ENCODE measurements at places on chromosomes 5 and 9.

DNA sequence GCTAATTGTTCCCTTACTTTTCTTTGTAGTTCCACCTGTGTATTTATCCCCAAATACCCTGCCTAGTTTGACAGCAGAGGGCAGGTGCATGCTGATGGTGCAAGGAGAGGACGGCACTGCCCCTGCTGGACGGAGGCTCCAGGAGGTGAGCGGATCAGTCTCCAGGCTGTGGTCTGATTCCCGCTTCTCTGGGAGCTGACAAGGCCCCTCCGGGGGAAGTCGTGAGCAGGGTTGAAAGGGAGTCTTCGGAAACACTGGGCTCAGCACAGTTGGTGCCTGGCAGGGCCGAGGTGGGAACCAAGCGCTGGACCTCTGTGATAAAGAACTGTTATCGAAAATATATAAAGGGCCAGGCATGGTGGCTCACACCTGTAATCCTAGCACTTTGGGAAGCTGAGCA lies 52.9 kb downstream of the RASGEF1C start:
- DNase-seq = peak; percentile 30

DNA sequence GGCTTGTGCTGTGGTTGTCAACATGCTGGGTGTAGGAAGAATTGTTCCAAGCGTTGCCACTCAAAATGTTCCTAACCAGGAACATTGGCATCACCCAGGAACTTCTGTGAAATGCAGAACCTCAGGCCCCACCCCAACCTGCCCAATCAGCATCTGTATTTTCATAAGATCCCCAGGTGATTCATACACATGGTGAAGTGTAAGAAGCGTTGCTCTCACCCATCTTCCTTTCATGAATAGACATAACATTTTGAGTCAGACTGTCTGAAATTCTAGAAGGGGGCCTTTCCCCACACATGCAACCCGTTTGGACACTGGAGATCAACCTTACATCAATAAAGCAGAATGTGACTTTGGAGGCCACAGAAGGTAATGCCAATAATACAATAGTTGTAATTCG lies 9.3 kb upstream of the AFAP1L1 start:
- DNase-seq = no peak

- DNase-seq = no peak
These were observed 75.2 kb downstream of the CDH6 start for GRCh38 chr5:31268686-31269085.

DNA sequence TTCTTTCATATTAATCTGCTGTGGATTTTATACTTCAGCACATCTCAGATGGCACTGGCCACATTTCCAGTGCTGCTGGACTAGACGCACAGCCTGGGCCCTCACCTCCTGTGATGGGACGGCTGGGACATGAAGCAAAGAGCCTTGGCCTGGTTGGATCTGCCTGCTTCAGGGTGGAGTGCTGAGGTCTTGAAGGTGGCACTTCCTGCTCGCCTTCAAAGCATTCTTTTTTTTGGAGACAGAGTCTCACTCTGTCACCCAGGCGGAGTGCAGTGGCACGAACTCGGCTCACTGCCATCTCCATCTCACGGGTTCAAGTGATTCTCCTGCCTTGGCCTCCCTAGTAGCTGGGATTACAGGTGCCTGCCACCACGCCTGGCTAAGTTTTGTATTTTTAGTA lies 73.1 kb downstream of the RAPGEF1 start:
- no peak for DNase-seq

DNA sequence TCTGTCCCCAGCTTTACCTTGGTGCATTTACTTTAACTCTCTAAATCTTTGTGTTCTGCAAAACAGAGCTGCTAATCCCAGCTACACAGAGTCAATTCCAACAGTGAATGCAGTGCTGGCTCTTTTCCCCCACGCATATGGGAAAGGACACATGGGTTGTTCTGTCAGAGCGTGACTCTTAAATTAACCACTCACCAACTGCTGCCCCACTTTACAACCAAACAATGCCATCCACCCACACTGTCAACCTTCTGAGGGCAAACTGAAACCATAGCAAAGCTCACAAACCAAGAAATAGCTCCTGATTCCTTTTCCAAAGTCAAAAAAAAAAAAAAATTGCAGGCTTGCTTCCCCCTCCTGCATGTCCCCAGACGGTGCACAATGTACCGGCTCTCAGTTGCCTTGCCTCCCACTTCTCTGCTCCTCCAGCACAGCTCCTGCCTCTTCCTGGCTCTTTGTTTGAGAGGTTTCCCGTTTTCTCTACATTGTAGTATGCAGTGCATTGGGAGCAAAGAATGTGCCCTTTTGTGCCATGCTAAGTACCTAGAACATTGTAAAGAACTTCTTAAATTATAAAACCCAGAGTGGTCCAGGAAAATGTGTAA lies 151.5 kb upstream of the DAPK1 start:
- DNase-seq = no peak

- peak; percentile 77 for DNase-seq
These were observed 12.1 kb downstream of the GALNT10 start for GRCh38 chr5:154202379-154203260.

DNA sequence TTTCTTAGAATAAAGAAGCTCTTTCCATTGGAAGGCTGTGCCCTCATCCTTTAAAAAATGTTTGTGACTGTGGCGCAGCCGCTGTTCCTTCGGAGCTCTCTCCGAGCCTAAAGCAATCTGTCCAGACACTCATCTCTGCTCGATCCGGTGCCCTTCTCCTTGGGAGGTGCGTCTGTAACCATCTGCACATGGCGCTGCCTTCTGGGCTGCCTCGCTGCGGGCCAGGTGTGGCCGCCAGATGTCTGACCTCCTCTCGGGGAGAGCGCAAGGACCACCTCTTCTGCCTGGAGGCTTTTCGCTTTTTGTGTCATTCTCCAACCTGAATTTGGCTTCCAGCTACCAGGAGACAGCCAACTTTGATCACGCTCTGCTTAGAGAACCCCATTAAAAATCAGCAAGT lies 153.4 kb upstream of the PTCH1 start:
- DNase-seq = no peak

DNA sequence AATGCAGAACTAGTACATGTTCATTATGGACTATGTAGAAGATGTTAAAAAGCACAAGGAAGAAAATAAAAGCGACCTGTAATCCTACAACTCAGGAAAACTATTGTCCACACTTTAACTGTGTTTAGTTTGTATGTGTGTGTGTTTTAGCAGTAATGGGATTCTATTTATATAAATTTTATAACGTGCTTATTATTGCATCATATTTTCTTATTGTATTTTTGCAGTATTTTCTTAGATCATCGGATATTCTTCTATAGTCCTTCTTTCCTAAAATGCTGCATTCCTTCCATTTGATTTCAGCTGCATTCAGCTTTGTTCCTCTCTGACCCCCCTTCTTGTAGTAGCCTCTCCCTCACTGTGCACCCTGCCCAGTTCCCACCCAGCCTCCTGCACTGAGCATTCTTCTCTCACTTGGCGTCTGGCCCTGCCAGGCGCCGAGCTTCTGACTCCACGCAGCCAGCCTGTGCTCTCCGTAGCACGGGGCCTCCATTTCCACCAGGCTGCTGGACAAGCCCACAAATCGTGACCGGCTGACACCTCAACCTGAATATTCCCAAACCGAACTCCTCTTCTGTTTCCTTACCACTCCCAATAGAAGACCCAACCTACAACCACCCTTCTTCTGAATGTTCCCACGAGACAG lies 39.9 kb downstream of the MVB12B start:
- DNase-seq = no peak

- DNase-seq = no peak
These were observed 287.1 kb downstream of the TENT4A start for GRCh38 chr5:7000310-7000709.

- no peak for DNase-seq
These were observed 23.8 kb upstream of the CNOT6 start for GRCh38 chr5:180470361-180470760.

GRCh38 chr5:116472274-116472673 lies 102.3 kb downstream of the SEMA6A start:
- no peak for DNase-seq

- DNase-seq = no peak
These were observed 35.7 kb downstream of the AK8 start for GRCh38 chr9:132842124-132843044.

DNA sequence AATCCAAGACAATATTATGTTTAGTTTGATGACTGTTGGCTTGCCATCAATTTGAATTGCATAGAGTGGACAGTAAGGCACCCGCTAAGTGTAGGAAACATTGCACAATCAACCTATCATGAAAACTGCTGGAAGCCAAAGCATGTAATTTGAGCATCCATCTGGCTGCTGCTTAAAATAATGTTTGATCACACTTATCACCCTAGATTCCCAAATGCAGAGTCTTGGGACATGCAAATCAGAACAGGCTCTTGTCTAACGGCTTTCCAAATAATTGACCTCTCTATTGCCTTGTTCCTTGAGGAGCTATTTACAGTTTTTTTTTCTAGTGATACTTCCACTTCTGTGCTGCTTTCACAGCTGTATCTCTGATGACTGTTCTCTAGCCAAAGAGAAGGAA lies 342.1 kb downstream of the PRR16 start:
- DNase-seq = no peak

- DNase-seq = no peak
These were observed 405.2 kb upstream of the WWC1 start for GRCh38 chr5:167886196-167886595.

DNA sequence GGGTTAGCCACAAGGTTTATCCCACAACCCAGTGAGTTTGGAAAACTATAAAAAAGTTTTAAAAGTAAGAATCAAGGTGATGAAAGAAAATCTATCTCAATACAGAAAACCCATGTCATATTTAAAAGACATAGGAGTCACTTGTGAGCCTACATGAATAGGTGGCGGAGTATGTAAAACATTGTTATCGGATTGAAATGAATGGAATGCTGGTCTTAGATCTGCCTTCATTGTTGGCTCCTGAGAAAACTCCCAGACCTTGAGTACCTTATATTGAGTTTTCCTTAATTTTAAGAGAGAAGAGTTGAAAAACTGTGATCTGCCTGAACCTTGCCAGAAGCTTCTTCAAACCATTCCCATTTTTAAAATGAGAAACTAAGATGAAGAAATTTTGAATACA lies 551.1 kb downstream of the EFNA5 start:
- no peak for DNase-seq

- DNase-seq = no peak
These were observed 18.0 kb downstream of the ZNF608 start for GRCh38 chr5:124728331-124728967.

DNA sequence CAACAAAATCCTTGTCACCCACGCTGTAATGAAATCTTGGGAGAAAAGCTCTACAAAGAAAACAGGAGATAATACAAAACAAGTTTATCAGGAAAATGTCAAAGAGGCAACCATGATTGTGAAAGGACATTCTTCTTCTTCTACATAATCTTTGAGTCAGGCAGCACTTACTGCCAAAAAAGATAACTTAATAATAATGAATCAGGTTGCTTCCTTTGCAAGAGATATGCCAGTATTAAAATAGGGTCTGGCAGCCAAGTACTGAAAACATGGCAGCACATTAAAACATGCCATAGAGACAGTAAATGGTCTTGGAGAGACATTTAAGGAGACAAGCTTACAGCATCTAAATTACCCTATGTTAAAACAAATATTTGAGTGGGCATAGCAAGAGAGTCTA lies 1573.4 kb downstream of the EFNA5 start:
- no peak for DNase-seq

GRCh38 chr9:100190339-100190738 lies 91.3 kb downstream of the INVS start:
- no peak for DNase-seq

DNA sequence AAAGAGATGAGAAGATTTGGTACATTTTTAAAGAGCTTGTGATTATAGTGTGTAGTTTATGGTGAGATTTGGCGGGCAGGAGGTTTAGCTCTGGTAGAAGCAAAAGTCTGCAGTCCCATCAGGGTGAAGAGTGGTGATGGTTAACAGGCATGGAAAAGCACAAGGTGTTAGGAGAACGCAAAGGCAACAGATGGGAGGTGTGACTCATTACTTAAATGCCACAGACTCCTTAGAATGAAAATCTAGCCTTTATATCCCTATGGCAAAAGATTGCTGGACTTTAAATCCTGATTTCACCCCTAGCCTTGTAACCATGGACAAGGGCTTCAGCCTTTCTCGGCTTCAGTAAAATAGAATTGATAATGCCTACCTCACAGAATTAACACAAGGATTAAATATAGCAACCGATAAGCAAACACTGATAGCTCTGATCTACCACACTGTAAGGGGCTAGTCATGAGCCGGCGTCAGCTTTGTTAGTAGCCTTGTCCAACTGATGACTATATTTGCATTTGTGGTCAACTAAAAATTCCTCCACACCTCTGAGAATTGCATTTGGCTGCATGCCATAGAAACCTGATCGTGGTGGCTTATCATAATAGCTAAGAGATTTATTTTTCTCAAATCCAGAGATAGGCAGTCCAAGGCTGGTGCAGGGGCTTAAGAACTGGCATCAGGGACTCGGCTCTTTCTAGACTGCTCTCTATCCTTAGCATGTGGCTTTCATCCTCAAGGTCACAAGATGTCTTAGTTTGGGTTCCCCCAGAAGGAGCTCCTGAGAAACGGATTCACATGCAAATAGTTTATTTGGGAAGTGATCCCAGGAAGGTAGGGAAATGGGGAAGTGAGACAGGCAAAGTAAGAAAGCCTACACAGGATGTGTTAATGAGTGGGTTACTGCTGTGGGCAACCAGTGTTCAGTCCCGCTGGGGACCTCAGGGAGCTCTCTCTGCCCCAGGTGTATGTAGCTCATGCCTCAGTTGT lies 19.6 kb downstream of the MFAP3 start:
- no peak for DNase-seq

DNA sequence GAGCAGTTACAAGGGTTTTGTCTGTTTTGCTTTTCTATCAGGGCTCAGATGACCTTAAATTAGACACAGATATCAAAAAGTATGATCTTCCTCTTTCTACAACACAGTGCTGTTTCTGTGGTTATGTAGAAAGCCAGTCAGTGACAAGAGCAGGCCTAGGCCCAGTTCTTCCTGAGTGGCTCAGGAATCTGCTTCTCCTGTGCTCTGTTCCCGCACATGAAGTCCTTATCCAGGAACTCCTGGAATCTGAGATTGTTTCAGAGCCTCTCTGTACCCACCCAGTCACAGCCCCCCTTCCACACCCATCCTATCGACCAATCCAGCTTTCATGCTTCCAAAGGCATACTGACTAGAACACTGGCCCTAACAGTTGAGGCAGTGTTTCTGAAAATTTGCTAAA lies 40.4 kb upstream of the SMU1 start:
- no peak for DNase-seq

DNA sequence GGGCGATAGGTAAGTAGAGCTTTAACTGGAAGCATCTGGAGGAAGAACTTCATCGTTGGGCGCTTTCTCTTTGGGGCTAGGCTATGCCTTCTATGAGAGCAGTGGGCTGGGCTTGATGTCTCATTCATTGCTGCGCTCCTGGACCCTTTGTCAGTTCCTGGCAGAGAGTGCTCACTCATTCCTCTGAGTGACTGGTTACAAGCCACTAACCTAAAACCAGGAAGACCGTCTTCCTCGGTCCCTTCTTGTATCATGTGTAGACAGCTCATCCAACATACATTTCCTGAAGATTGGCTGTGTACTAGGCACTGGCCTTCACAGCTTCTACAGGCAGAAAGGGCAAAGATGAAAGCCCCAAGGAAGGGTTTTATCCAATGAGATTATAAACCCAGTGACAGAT lies 6.4 kb downstream of the SWI5 start:
- DNase-seq = no peak
